Lung microvascular endothelial cell (primary cell): ENCODE measurements at places on chromosomes 7 and 10. TPM values are rescaled to one million over a fixed set of nuclear protein-coding genes. Genes with fewer than 3 reads are reported as not detected.

DNA sequence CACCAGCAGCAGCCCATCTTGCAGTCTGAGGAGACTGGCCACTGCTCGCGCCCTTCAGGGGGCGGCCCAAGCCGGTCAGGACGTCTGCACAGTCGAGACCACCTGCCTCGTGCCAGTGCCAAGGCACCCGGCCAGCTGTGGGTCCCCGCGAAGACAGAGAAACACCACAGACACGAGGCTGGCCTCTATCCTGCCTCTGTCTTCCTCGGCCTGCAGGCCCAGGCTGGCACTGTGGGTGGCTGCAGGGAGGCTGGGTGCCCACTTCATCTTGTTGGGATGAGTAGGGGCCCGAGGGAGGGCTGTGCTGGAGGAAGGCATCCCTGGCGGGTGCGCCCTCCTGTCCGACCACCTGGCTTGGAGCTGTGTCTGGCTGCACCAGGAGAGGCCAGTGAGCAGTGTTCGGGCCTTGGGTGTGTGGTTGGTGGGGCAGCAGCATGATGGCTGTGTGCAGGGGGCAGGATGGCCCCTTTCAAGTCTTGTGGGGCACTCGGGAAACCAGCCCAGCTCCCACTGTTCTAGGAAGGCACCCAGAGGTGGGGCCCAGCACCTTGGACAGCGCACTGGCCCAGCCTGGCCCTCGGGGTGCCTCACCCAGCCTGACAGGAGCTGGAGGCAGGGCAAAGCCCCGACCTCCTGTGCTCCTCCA is 7.3 kb downstream of the DPYSL4 start:
- peak; percentile 27 for DNase-seq

RSPH10B gene
- 0.20 and 0.22 TPM in 2 replicates for total RNA-seq

- no peak for DNase-seq
These were observed 161.4 kb downstream of the ARID5B start for GRCh38 chr10:62062752-62063512.

DNA sequence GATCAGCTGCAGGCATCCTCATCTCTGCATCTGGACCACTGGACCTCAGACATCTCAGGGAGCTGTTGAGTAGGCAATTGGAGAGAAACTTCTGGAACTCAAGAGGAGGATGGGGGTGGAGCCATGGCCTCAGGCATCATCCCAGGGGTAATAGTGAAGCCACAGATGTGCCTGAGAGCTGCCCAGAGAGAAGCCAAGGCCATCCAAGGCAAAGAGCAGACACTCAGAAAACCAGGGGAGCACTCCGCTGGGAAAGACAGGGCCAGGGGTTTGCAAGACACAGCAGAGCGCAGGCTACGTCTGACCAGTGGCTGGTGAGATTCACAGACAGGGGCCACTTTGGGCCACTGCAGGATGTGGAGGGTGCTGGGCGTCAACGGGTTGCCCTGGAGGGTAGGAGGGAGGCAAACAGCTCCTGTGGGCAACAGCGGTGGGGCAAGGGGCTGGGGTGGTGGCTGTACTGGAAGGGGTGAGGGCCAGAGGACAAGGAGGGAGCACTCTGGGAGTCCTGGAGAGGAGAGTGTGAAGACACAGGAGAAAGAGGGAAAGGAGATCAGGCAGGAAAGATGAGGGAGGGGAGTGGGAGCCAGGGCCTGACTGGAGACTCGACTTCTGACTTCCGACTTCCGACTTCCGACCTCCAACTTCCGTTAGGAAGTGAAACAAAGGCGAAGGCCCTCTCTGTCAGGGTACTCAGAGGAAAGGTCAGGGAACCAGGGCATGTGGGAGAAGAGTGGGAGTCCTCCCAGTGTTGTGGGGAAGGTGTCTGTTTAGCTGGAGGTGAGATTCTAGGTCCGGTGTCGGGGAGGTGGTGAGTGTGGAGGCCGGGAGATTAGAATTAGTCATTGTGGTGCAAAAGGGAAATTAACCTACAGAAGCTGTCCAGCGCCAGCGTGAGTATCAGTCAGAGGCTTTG is 69.7 kb upstream of the ANTXRL start:
- DNase-seq: peak; percentile 11

TPK1 gene
- 12.6 and 13.7 TPM in 2 replicates for total RNA-seq

DNA sequence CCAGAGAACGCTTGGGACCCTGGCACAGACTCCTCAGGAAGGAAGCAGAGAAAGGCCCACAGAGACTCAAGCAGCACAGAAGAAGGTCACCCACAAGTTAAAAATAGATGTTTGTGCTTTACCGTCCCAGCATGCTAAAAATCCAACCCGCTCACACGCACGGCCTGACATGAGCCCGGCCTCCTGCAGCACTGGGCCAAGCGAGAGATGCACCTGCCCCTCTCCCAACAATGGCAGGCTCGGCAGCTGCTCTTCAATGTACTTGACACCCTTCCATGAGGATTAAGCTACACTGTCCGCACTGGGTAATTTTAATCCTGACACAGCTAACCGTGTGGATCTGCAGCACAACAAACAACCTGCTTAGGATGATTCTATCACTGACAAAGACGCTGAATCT is 9.3 kb downstream of the DIP2C start:
- no peak for DNase-seq

DNA sequence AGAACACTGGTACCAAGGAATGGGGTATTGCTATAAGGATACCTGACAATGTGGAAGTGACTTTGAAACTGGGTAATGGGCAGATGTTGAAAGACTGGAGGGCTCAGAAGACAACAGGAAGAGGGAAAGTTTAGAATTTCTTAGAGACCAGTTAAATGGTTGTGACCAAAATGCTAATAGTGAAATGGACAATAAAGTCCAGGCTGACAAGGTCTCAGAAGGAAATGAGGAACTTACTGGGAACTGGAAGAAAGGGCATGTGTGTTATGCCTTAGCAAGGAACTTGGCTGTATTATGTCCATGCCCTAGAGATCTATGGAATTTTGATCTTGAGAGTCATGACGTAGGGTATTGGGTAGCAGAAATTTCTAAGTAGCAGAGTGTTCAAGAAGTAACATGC is 38.0 kb downstream of the FAM149B1 start:
- no peak for DNase-seq

GRCh38 chr10:114649217-114649903 is 8.7 kb downstream of the ABLIM1 start:
- no peak for DNase-seq

INHBA gene
- total RNA-seq: 0.40 and 1.5 TPM in 2 replicates

DNA sequence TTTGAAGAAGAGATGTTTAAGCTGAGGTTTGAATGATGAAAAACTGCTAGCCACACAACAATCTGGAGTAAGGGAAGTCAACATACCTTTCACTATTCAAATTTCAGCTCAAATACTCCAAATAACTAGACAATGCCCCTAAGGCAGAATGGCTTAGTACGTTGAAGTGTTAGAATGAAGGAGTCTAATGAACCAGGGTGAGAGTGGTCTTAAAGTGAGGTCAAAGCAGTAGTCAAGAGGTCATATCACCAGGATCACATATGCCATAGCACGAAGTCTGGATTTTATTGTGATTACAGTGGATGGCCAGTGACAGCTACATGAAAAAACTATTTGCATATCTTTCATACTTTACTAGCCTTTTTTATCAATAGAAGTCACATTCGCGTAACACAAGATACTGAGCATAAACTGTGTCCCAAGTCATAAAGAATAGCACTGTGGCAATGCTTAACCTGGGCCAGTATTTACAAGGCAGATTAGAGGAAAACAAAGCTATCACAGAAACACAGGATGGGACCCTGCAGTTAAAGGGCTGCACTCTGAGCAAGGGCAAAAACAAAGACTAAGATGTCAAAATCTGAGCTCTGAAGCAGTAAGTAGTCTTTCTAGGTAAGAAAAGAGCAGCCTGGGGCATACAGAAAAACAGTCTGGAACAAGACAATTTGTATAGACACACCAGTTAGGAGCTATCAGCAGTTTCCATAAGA is 61.5 kb downstream of the HYCC1 start:
- no peak for DNase-seq

- DNase-seq: no peak
These were observed 96.9 kb downstream of the NSUN6 start for GRCh38 chr10:18554479-18554878.

DNA sequence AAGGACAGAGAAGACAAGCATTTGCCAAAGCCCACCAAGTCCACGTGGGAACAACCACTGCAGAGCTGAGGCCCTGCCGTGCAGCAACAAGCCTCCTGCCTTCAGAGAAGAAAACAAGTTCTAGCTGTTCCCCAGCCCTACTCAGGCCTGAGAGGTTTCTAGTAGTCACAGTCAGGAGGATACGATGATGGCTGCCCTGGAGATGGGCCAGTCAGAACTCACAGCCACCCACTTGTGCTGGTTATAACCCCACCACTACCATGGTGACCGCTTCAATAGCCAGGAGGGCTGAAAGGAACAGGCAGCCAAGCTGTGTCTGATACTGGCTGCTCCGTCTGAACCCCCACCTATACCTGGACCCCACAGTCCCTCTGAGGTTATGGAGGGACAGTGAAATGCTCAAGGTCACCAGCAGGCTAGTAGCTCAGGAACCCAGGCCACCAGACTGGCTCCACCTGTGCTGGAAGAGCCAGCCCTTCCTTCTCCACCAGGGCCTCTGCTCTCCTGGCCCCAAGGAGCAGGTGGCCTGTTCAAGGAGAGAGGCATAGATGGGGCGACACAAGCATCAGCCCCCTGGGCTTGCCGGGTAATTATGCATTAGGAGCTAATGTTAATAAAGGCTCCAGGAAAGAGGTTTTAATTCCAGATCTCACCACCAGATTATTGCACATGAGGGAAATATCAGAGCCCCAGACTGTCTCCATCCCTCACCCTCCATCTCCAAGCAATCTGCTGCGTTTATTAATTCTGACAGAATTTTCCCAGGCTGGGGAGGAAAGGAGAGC is 125.8 kb upstream of the PCBD1 start:
- no peak for DNase-seq

KCTD7 gene
- total RNA-seq: 3.5 and 6.3 TPM in 2 replicates

SCD gene
- total RNA-seq: 29.8 and 60.1 TPM in 2 replicates

DNA sequence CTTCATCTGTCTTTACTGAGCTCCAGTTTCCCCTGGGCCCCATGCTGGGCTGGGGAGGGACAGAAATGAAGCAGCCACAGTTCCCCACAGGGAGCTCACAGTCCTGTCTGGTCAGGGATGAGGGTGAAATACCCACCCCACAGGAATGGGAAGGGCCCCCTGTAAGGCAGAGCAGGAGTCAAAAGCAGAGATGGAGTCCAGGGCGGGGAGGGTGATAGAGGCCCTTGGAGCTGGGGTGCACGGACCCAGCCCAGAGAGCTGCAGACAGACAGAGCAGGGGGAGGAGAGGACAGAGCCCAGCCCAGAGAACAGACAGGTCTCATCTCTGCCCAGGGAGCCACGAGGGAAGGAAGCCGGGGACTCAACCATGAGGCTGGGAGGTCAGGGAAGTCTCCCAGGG is 34.9 kb upstream of the ZNF488 start:
- no peak for DNase-seq
